ENCODE measurements at places on chromosomes 12 and 14. TPM values are rescaled to one million over a fixed set of nuclear protein-coding genes. Genes with fewer than 3 reads are reported as not detected.

- DNase-seq = peak; percentile 96
Observed at GRCh38 chr14:100238419-100239210, at the start of gene YY1. Gene YY1, plus strand, starts transcription at chr14:100239144. Its CDS starts 101 bp downstream, at chr14:100239245.

DNA sequence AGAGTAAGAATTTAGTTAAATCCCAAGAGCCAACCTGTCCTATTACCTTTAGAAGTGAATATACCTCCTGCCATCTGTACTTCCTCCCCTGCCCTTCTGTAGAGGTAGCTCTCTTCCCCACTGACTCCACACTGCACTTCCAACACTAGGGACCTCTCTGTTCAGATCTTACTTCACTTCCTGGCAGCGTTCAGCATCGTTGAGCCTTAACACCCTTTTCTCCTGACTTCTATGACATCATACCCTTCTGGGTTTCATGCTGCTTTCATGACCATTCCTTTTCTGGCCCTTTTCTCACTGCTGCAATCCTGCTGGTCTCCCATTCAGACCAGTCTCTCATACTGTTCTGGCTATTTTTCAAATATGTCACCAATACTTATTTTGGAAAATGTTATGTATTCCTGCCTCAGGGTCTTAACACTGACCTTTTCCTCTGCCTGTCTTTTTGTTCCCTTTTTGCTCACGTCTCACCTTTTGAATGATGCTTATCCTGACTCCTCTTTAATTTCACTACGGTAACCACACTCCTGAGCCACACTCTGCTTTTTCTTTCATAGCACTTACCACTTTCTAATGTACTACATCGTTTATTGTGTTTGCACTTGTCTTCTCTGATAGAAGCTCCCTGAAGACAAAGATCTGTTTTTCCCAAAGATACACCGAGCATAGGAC is 67.6 kb downstream of the PLEKHA5 start:
- DNase-seq = peak; percentile 45

DNA sequence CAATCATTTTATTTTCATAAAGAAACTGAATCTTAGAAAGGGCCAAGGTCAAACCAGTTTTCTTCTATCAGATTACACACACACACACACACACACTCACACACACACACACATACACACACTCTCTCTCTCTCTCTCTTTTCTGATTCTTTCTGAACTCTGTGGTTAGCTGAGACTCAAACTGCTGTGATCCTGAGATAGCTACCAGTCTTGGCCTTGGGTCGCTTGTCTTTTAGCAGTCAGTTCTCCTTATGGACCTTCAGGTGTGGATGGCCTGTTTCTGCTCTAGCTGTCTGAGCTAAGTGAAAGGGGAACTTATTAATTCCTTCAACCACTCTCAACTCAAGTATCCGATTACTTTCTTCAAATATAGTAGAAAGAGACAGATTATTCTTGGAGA is 145.1 kb downstream of the GRIP1 start:
- DNase-seq = no peak

DNA sequence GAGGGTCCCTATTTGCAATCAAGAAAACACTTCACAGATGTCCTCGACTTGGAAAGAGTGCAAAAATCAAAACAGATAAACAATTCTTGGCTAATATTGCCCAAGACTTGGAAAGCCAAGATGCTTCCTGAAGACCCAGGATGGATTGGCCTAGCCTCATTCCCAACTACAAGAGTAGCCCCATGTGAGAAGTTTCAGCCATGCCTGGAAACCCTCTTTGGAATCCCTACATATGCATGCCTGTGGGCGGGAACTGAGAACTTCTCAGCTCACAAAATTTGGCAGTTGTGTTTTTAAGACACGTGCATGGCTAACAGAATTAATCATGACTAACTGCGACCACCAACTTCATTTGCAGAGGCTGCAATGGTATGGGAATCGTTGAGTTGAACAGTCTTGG is 283.2 kb upstream of the TBX3 start:
- no peak for DNase-seq

Gene FAM90A1
- not detected for total RNA-seq

DNA sequence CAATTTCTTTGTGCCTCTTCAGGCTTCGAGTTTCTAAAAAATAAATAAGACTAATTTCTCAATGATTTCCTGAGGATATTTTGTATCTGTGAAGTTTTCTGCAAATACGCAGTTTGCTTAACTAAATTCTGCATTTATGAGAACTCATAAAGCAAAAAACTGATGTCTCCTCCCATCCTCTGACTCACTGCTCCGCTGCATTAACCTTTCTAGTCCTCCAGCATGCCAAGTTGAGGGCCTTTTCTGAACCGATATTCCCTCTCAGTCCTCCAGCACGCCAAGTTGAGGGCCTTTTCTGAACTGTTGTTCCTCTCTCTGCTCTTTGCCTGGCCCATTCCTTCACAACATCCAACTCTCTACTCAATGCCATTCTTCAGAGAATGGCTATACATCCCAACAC is 3.2 kb downstream of the IPO8 start:
- DNase-seq = peak; percentile 49

Gene TAS2R50
- total RNA-seq = 3.1 TPM

DNA sequence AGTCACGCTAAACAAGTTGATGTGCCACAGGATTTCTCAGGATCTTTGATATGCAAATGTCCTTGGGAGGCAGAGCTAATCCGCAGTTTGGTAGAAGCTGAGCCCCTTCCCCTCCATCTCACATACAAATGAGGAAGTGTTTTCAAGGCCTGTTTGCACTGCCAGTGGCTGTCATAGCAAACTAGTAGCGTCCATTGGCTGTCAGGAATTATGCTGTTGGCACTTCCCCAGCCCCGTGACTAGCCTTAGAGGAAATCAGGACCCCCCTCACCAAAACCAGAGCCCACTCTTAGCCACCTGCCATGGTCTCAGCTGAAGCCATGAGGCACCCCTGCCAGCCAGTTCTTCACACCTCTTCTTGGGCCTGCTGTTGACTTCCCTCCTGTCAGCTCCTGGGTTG is 253.9 kb downstream of the CACNA1C start:
- no peak for DNase-seq

GRCh38 chr12:118377884-118378470 is 1.6 kb downstream of the SUDS3 start:
- peak; percentile 71 for DNase-seq

GRCh38 chr12:132300789-132301722 is 28.3 kb downstream of the GALNT9 start:
- no peak for DNase-seq

DNA sequence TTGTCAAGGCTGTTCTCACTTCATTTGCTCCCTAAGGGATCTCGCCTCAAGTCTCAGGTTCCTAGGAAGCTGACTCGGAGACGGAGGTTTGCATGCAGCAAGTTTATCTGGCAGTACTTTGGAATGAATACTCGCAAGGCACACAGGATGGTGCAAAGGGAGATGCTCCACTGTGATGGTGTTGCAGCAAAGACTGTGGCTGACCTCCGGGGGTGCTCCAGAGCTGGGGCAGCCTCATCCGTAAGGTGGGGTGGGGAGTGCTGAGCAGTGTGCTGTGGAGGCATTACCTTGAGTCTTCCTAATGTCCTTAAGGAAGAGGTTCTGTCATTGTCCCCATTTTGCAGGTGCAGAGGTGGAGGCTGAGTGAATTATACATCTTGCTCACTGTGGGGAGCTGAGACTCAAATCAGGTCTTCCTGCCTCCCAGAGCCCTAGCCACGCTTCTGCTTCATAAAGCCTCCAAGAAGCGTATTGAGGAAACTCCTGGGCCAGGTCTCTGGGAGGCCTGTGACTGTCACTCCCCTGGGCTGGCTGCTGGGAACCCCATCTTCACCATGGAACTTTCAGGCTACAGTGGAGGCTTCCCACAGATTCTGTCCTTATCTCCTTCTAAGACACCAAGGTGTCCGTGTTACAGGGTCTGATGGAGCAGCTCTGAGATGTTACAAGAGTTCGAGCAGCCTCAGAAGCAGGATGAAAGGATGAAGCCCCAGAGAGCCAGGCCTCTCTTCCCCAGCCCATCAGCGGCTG is 39.5 kb downstream of the GALNT16 start:
- no peak for DNase-seq

Gene PLCZ1
- 0.18 TPM for total RNA-seq

Gene ASCL1
- not detected for total RNA-seq

- DNase-seq = no peak
Observed at GRCh38 chr14:64714432-64715025, 10.3 kb downstream of the PLEKHG3 start.

GRCh38 chr12:19896041-19896440 is 456.7 kb downstream of the AEBP2 start:
- no peak for DNase-seq

- peak; percentile 11 for DNase-seq
Observed at GRCh38 chr14:50985124-50985858, 41.0 kb upstream of the PYGL start.

- no peak for DNase-seq
Observed at GRCh38 chr12:113310489-113310888, 24.4 kb downstream of the SLC8B1 start.

DNA sequence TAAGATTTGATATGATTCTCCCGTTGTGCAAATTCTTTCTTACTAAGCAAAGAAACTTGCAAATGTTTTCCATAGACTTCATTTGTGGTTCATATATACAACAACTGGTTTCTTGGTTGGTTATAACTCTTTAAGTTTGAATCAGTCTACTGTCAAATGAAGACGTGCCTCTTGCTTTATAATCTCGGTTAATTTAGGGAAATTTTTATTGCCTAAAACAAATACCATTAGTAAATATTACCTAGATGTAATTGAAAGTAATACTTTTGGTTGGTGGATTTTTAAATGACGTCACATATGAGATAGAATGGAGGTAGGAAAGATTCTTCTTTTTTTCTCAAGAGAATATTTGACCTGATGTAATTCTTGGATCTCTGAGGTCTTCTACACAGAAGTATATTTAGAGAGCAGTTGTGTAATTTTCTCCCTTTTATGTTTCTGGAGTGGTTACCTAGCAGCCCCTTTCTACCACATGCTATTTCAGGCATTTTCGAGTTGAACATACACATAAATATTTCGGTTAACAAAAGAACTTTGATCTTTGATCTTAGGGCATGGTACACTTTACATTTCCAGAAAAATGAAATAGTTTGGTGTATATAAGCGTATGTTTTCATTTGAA is 1.7 kb downstream of the ATF7IP start:
- peak; percentile 58 for DNase-seq

- DNase-seq = no peak
Observed at GRCh38 chr14:101585211-101585610, 23.9 kb downstream of the DIO3 start.

DNA sequence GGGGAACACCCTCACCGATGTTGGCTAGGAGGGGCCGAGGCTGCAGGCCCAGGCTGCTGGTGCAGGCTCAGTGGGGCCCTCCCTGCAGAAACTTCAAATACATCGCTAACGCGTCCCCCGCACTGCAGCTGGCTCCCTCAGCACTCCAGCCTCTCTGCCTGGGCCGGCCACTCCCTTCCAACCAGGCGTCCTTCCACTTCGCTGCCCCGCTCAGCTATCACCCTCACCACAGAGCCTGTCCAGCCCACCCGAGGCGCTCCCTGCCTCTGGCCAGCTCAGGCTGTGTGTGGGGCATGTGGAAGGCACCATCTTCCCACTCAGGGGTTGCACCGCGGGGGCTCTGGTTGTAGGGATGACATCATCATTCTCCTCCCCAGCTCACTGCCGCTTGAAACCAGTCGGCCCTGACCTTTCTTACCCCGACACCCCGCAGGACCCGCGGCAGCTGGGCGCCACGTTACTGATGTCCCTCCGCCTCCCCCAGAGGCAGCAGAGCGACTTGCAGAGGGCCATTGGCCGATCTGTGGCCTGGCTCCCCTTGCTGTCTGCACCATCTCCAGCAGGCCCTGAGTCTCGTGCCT is 199.9 kb upstream of the RTL1 start:
- DNase-seq = no peak

Gene CIROP
- total RNA-seq = not detected

- peak; percentile 6 for DNase-seq
Observed at GRCh38 chr12:13428538-13429265, 232.2 kb downstream of the EMP1 start.

- no peak for DNase-seq
Observed at GRCh38 chr14:75539162-75539560, 16.9 kb downstream of the BATF start.

- peak; percentile 59 for DNase-seq
Observed at GRCh38 chr12:55068416-55069010, 48.7 kb downstream of the NEUROD4 start.

DNA sequence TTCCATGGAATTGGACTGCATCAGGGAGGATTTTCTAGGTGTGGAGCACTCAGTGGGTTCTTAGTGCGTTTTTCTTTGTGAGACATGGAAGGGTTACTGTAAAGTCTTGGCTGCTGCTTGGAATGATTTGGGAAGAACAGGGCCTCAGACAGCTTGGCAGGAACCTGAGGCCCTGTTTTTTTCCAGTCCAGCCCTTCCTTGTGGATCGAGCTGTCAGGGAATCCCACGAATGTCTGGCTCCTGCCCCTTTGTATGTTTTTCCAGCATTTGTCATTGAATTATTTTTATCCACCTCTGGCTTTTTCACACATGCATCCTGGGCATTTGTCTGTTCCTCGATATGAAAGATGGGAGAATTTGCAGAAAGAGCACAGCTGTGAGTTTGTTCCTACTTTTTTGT is 158.5 kb downstream of the TGFB3 start:
- DNase-seq = peak; percentile 91

Gene INHBE
- total RNA-seq = 0.99 TPM

Gene FGF6
- total RNA-seq = not detected

- no peak for DNase-seq
Observed at GRCh38 chr12:124365726-124366430, 71.0 kb downstream of the RFLNA start.

Gene FOXN3
- 35.3 TPM for total RNA-seq

DNA sequence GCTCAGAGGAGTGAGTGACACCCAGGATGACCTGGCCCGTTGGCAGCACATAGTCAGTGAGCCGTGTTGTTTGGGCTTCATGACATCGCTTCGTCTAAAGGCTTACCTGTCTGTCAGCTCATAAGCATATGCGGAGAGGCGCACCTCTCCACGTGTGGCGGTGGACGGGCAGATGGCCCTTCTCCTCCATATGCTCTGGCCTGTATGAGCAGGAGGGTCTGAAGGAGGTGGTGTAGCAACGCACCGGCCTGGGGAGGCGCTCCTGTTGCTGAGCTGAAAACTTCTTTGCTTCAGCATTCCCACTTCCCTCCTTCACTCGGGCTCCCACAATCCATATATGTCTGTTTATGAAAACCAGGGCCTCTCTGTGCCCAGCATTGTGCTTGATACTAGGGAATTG is 186.1 kb downstream of the TSPAN9 start:
- no peak for DNase-seq

Gene SERPINA9
- total RNA-seq = not detected

DNA sequence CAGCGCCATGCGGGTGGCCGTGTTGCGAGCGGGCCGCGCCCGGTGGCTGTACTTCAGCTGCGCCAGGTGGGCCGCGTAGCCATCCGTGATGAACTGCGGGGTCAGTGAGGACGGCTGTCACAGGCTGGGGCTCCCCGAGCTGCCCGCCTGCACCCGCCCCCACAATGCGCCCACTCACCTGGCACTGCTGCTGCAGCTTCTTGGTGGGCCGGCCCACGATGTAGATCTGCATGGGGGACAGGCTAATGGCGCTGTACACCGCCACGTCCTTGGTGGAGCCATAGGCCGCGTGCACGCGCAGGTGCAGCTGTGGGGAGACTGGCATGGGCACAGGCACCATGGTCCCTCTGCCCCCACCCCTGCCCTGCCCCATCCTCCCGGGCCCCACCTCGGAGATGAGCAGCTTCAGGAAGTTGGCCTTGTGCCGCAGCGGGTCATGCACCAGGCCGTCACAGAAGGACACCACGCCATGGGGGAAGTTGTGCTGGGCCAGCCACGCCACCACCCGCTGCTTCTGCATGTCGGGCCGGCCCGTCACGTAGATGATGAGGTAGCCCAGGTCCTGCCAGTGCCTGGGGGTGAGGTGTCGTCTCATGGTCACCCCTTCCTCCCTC is 5.9 kb downstream of the ARL6IP4 start:
- no peak for DNase-seq

All from fibroblast of the aortic adventitia (primary cell).